ENCODE measurements at places on chromosomes 7 and 10. TPM values are rescaled to one million over a fixed set of nuclear protein-coding genes. Genes with fewer than 3 reads are reported as not detected.

DNA sequence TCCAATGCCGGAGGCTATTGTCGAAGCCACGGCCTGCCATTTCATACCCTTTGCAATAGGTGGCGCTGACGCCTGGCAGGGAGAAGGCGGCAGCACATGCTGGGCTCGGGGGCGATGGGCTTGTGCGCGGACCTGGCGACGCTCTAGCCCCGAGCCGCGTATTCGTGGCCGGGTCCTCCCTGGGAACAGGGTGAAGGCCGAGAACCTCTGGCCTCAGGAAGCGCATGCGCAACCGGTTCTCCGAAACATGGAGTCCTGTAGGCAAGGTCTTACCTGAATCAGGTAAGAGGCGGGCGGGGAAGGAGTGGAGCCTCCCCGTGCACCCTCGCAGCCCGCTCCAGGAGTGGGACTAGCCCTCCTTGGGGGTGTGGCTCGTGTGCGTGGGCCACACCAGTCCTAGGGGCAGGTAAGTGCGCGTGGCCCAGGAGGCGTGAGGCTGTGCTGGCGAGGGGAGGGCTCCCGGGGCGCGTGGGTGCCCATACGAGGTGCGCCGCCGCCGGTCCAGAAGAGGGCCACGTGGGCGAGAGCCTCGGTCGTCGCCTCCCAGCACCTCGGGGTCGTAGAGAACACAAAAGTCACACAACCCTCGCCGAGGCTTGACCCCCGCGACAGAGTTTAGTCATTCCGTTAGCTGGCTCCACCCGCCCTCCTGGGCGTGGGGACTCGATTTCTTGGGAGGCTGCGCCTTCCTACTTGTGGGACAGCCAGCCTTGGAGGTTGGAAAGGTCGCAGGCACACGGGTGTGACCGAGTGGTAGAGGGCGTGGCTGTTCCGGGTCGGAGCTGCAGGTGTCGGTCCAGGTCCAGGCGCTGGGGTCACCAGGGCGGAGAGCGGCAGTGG is 5.6 kb upstream of the MEST start:
- DNase-seq: peak; percentile 94

DNA sequence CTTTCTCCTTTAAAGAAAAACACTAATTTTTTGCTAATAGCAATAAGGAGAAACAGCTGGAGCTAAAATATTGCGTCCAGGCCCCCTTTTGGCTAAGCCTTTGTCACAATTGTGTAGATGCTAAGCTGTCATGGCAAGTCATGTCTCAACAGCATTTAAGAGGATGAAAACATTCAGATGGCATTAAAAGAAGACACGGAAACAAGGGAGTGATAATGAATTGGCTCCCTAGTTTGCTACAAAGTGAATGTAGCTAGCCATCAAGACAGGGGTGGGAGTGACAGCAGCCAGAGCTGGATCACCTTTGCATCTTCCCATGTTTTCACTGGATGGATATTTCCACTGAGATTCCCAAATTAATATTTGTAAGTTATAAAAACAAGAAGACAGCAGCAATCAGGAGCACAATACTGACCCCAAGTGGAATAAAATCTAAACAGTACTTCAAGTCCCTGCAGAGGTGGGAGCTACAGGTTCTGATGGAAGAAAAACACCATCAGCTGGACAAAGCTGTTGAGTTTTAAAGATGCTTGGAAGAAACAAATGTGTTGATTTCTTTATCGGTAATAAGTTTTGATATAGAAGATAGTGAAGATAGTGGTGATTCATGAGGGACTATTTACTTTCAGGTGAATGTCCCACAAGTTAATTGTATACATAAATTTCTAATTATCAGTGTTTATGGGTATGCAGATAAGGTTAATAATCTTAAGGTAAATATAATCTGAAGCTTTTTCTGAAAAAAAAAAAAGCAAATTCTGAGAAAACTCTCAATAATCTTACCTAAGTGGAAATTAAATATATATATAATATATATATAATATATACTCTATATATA is 129.4 kb downstream of the SLC16A9 start:
- no peak for DNase-seq

OR2A7 gene
- polyA plus RNA-seq: 16.7 TPM

ANKRD7 gene
- polyA plus RNA-seq: 0.45 TPM
